ENCODE measurements at places on chromosomes 2 and 18. TPM values are rescaled to one million over a fixed set of nuclear protein-coding genes. Genes with fewer than 3 reads are reported as not detected.

C2orf78 gene
- total RNA-seq, result not detected

STPG4 gene
- not detected for total RNA-seq

SERPINE2 gene
- total RNA-seq, result 33.7 TPM

SAG gene
- not detected for total RNA-seq

MARCHF4 gene
- not detected for total RNA-seq

FTCDNL1 gene
- total RNA-seq, result 3.2 TPM

GCC2 gene
- total RNA-seq, result 43.6 TPM

IL1R1 gene
- total RNA-seq, result 1.2 TPM

RAB6D gene
- total RNA-seq, result not detected

KCNF1 gene
- not detected for total RNA-seq

All from activated naive CD8-positive, alpha-beta T cell treated with anti-CD3 and anti-CD28 coated beads for 36 hours (primary cell).